ENCODE measurements at places on chromosomes 3 and 15.
A peak's percentile ranks its signal among the peaks of the same experiment; 100 is the strongest.

- DNase-seq, result peak; percentile 76
These were observed 256.5 kb downstream of the THRB start for GRCh38 chr3:24237971-24238706.

GRCh38 chr3:114071786-114072185 lies 15.2 kb downstream of the QTRT2 start:
- DNase-seq, result no peak

- no peak for DNase-seq
These were observed 256.4 kb upstream of the ZNF385D start for GRCh38 chr3:22007368-22007767.

DNA sequence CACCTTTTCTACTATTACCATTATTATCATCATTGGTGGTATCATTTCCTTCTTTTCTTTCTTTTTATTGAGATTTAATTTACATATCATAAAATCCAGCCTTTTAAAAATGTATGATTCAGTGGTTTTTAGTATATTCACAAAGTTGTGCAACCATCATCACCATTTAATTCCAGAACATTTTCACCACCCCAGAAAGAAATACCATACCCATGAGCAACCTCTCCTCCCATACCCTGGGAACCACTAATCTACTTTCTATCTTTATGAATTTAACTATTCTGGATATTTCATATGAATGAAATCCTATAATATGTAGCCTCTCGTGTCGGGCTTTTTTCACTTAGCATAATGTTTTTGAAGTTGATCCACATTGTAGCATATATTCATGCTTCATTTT lies 29.1 kb downstream of the AAGAB start:
- peak; percentile 50 for DNase-seq

DNA sequence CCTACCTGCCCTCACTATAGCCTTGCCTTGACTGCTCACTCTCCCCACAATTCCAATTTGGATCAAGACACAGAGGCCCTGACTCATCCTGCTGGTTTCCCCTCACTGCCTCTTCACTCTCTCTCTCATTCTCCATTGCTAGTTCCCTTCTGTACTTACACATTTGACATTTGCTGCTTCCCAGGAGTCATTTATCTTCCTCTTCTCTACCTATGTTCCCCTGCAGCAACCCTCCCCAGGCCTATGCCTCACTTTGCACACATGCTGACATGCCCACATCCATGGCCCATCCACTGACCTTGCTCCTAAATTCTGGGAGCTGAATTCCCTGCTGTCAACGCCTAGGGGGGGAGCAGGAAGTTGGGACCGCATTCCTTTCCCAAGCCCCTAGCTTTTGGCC lies 82.2 kb downstream of the SRGAP3 start:
- no peak for DNase-seq

- DNase-seq, result no peak
These were observed 80.6 kb upstream of the CHD2 start for GRCh38 chr15:92819278-92820235.

GRCh38 chr3:64489361-64490044 lies 198.3 kb downstream of the ADAMTS9 start:
- no peak for DNase-seq

DNA sequence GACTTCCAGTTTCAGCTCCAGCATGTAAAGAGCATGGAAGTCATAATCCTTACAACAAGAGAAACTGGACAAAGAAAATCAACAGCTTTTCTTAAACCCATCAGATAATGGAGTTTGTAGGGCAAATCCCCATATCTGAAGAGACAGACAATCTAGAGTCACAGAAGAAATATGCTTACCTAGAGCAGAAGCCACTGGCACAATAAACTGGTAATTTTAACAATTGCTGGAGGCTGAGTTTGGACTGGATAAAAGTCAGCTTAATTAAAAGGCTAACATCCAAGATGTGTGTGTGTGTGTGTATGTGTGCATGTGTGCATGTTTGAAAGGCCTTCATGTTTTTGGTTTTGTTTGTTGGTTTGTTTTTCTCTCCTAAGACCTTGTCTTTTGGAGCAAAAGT lies 50.6 kb downstream of the TM4SF18 start:
- no peak for DNase-seq

DNA sequence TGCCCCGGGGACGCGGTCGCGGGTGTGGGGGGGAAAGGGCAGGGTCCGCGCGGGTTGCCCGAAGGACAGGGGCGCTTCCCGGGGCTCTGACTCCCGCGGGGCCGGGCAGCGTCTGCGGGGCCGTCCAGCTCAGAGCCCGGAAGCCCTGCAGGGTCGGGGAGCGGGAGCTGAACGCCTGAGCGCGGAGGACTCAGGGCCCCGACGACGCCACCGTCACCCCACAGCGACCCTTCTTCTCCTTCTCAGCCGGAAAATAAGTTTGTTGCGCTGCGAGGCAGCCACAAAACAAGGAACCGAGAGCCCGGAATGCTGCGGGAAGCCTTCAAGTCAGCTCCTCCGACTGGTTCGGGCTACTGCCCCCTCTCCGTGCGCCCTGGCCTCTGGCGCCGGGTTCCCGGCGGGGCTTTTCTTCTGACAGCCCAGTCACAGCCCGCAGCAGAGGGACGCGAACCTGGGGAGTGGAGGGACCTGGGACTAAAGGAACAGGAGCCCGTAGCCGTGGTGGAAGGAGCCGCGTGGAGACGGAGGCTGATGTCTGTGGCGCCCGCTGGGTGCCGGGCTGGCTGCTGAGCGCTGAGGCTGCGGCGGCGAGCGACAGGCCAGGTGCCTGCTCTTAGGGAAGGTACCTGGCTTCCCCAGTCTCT lies 484 bp downstream of the CNTN4 start:
- DNase-seq, result no peak

DNA sequence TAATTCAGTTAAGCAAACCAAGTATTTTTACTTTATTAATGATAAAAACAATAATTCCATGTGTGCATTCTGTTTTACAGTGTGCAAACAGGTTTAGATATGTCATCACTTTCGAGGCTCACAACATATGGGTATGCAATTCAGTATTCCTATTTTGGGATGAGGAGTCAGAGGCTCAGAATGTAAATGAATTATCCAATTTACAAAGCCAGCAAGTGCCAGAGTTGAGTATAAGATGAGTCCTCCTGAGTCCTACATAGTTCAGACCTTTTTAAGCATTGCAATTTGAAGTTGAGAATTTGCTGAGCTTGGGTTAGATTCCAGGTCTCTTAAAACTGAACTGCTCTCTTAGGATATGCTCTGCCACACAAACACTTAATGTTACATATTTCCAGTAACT lies 424.2 kb upstream of the ROBO2 start:
- no peak for DNase-seq

DNA sequence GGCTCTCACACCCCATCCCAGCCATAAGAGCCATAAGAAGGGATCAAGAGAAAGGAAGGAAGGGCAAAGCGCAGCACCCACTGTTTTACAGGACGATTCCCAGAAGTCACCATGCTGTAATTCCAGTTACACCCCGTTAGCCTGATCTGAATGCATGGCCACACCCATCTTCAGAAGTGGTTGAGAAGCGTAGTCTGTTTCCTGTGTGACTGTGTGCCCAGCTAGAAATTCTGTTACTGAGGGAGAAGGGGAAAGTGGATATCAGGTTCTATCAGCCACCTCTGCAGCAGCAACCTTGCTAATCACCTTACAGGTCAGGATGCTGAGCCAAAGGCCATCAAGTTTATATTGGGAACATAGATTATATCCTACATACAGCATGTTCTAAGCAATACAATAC lies 260.0 kb downstream of the ABHD5 start:
- no peak for DNase-seq

DNA sequence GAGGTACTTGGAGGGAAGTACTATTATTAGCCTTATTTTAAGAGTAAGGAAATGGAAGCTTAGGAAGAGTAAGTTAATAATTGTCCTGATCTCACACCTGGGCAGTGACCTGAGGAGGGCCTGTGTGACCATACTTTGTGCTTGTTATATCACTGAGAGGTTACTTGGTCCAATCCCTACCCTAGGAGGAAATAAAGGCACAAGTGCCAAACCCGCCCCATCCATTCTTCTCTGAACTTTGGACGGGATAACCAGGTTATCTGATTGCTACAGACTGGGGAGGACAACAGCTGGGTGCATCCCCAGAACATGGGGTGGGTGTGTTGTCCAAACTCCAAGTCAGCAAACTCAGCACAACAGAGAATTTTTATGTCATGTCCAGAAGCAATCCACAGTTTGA lies 77.7 kb upstream of the NR2E3 start:
- DNase-seq, result no peak

DNA sequence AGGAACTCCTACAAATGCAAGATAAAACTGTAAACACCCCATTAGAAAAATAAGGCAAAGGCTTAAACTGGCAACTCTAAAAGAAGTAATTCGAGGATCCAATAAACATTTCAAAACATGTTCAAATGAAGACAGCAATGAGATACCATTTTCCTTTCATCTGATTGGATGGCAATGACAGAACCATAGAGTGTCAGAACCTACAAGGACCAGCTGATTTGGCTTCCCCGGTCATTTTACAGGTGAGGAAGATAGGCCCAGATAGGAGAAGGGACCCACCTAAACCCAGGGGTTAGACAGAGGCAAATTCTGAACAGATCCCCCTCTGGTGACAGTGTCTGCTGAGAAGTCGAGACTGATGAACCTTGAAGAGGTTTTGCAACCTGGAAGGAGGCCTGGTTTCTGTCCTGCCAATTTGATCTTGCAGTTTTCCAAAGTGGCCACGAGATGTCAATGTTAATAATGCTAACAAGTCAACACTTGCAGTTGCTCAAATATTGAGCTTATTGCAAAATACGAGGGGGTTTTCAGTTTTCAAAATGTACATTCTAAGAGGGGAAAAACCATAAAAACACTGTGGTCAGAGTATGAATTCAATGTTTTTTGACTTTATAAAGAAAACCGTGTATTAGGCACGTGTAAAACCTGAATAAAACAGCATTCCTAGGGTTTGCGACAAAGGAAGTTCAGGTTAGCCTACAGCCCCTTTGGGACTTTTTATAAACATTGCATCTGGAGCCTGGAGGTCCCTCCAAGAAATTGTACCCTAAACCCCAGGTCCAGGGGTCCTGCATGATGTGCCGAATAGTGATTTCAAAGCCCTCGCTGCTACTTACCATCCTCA lies 21.5 kb downstream of the CFAP161 start:
- peak; percentile 52 for DNase-seq

- DNase-seq, result no peak
These were observed 139.7 kb upstream of the TPM1 start for GRCh38 chr15:62902821-62903220.

Measured in stromal cell of bone marrow (primary cell).